ENCODE measurements at places on chromosomes 7 and 10. TPM values are rescaled to one million over a fixed set of nuclear protein-coding genes. Genes with fewer than 3 reads are reported as not detected.

SLC26A5 gene
- not detected for total RNA-seq

GRID2IP gene
- total RNA-seq, result not detected

ENKUR gene
- not detected for total RNA-seq

PLXNA4 gene
- 2.8 TPM for total RNA-seq

CTAGE8 gene
- 1.6 TPM for total RNA-seq

ARHGAP22 gene
- total RNA-seq, result 55.5 TPM

PAXIP1 gene
- total RNA-seq, result 9.1 TPM

SPAG6 gene
- not detected for total RNA-seq

ZNF22 gene
- 26.8 TPM for total RNA-seq
